ENCODE measurements at places on chromosomes 3 and 15. TPM values are rescaled to one million over a fixed set of nuclear protein-coding genes. Genes with fewer than 3 reads are reported as not detected.

GRCh38 chr3:112446343-112446742, 52.9 kb downstream of the BTLA start:
- peak; percentile 31 for DNase-seq

GRCh38 chr3:8713901-8714759, 19.5 kb upstream of the CAV3 start:
- no peak for DNase-seq

GRCh38 chr3:196789885-196790359, 50.3 kb downstream of the PAK2 start:
- DNase-seq: no peak

DNA sequence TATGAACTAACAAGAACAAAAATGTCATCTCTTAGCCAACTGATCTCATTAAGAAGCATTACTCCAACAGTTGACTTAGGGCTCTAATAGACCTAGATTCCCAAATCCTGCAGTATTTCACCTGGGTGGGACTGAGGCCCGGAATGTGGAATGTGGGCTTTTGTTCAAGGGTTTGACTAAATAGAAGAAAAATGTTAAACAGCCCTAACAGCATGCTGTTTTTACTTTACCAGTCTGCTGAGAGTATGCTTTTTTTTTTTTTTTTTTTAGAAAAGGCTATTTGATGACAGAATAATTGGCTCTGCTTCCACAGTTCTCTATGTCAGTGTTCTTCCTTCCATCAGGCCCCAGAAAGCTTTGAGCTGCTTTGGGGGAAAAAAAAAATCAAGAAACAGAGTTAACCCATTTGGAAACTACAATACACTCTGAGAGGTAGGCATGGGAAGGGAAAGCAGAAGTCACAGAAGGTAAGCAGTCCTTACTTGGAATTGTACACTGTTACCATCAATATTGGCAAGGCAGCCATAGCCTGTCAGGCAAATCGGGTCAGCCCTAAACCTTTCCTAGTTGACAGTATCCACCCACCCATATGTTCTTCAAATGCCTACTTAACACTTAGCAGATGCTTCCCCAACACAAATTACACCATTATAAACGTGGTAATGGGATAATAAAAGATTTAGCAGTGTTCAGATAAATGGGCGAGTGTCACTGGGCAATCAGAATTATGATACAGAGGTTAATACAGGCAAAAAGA, 224.2 kb downstream of the CNTN3 start:
- DNase-seq: no peak

GRCh38 chr3:102140116-102140515, 290.8 kb downstream of the NFKBIZ start:
- no peak for DNase-seq

DNA sequence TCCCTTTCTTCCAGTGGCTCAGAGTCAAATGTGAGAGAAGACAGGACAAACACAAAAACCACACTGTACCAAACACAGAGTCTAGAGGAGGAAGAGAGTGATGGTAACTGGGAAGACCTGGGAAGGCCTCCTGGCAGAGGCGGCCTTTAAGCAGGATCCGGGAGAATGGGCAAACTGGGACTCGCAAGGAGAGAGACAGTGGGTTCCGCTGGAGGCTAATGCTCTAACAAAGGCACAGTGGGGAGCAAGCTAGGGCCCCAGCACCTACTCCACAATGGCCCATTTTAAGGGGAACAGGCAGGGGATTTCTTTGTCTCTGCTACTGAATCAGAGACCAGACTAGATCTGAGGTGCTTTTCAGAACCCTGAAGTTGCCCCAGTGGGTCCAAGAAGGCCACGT, 81.4 kb upstream of the HES1 start:
- no peak for DNase-seq

DNA sequence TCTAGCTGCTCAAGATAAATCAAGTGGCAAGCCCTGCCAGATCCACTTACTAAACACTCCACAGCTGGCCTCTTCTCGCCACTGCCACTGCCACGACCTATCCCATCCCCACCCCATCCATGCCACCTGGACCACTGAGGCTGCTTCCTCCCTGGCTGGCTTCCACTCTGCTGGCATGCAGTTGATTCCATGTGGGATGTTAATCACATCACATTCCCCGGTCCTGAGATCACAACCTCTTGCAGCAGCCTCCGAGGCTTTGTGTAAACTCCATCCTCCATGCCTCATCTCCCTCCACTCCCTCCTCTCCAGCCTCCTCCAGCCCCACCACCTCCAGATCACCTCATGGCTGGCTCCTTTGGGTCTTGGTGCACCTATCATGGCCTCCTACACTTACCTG, 7.7 kb downstream of the NCKIPSD start:
- DNase-seq: peak; percentile 18

GRCh38 chr3:165754219-165755007, 82.8 kb downstream of the BCHE start:
- no peak for DNase-seq

DNA sequence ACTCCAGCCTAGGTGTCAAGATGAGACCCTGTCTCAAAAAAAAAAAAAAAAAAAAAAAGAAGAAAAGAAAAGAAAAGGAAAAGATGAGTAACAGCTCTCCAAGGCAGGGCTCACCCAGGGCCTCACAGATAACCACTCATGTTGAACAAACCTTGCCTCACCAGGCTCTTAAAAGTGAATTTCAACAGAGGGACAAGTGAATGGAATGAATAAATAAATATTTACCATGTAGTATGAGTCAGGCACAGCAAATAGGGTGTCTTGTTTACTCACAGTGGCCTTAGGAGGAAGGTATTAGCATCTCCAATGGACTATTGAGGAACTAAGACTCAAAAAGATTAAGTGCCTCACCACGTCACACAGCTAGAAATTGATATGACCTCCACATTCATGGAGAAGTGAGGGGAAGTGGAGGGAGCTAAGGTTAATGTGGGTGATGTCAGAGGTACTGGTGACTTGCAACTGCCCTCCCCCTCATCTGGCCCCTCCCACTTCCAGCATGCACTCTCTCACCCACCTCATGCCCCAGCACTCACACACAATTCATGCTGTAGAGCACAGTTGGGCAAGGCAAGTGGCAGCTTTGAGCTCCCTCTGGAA, 255.5 kb downstream of the UACA start:
- peak; percentile 68 for DNase-seq

DNA sequence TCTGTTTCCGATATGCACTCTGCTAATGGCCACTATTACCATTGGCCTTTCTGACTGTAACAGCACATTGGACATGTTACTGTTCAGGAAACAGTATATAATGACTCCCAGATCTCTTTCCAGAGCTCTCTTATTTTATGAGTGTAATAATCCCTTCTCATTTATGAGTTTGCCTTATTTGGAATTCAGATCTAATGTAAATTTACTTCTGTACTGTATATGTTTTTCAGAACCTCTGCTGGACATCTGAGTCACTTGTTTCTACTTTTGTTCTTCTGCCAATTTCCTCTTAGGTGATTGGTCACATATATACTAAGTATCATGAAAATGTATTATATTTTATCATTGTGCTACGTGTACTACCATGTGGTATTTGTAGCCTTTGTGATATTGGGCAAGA, 30.5 kb downstream of the RSRC1 start:
- DNase-seq: no peak

DNA sequence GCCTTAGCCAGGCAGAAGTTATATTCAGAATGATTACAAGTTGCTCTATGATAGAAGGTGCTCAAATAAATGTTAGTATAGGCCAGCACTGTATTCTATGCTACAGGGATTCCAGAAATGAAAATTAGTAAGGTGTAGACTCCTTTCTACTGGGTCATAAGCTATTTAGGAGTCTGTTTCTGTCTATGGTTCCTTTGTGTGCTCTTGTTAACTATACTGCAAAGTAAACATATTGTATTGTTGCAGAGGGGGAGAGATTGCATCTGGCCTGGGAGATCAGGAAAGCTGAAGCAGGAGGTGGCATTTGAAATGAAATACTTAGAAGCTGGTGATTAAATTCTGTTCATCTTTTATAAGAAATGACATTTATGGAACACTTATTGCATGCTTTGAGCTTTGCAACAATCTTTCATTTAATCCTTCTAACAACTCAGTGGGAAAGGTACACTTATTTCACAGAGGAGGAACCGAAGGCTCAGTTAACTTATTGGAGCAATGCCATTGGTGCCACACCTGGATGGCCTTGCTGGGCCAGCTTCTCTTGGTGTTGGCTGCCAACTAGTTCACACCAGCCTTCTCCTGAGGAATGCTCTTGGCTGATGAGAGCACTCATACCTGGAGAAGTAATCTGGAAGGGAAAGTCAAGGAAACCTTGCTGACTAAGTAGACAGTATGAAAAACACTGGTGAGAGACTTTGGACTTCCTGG, 39.1 kb downstream of the ABHD5 start:
- DNase-seq: no peak

DNA sequence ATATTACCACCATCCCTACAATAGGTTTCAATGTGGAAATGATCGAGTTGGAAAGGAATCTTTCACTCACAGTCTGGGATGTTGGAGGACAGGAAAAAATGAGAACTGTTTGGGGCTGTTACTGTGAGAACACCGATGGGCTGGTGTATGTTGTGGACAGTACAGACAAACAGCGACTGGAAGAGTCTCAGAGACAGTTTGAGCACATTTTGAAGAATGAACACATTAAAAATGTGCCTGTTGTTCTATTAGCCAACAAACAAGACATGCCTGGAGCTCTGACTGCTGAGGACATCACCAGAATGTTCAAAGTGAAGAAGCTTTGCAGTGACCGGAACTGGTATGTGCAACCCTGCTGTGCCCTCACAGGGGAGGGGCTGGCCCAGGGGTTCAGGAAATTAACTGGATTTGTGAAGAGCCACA, 510 bp downstream of the ARL14 start:
- no peak for DNase-seq

DNA sequence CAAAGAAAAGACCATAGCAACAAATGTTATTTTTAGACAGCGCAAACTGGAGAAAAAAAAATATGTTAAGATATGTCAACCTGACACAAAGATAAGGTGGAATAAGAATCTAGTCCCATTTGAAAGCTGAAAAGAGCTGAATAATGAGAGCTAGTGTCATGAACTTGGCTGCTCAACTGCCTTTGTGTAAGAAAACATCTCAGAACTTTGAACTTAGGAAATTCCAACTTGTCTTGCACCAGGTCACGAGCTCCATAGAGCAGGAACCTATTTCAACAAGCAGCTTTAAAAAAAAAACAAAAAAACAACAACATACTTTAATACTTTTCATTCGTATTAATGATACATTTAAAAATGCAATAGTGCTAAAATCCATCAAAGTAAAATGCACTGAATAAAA, 79.5 kb downstream of the ZNF280D start:
- DNase-seq: no peak

DNA sequence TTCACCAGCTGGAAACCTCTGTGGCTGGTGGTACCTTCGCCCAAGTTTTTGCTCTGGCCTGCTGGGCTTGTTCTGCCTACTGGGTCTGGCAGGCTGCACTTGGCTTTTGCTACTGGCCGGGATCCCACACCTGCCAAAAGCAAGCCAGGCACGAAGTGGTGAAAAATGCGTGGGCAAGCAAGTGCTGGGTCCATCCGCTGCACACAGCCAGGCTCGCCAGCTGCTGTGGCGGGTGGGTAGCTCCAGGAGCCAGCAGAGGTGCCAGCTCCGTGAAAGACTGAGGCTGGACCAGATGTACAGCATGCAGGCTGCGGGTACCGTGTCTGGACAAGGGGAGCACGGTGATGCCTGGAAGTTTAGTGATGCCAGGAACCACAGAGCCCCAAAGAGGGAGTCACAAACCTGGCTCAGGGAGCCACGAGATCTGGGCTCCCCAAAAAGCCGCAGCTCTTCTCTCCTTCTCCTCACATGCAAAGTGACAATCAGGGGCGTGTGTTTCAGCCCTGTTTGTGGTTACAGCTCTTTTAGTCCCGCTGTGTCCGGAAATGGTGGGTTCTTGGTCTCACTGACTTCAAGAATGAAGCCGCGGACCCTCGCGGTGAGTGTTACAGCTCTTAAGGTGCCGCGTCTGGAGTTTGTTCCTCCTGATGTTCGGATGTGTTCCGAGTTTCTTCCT, 1455.6 kb upstream of the GBE1 start:
- DNase-seq: no peak

C3orf22 gene
- total RNA-seq: not detected

TMC3 gene
- not detected for total RNA-seq

ITIH1 gene
- total RNA-seq: not detected

HRH1 gene
- total RNA-seq: 3.2 TPM

PGBD4 gene
- total RNA-seq: 0.96 TPM

Data from kidney epithelial cell (primary cell).